ENCODE measurements at places on chromosomes 6 and 20.

DNA sequence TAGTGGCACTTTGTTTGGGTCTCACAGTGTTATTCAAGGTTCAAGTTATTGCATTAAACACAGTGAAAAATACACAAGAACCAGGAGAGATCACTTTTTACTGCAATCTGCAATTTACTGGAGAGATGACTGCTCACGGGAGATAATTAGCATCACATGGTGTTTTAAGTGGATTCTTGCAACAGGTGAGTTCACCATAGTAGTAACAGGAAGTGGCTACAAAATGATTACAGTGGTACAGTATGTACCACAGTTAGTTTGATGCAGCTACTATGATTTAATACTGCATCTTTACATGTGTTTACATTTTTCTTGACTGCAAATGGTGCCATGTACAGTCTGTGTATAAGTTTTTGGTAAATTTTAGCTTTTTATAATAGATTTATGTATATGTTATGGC lies 96.5 kb upstream of the SCP2D1 start:
- no peak for DNase-seq

- peak; percentile 49 for DNase-seq
These were observed 396.5 kb downstream of the RNGTT start for GRCh38 chr6:88566746-88567534.

DNA sequence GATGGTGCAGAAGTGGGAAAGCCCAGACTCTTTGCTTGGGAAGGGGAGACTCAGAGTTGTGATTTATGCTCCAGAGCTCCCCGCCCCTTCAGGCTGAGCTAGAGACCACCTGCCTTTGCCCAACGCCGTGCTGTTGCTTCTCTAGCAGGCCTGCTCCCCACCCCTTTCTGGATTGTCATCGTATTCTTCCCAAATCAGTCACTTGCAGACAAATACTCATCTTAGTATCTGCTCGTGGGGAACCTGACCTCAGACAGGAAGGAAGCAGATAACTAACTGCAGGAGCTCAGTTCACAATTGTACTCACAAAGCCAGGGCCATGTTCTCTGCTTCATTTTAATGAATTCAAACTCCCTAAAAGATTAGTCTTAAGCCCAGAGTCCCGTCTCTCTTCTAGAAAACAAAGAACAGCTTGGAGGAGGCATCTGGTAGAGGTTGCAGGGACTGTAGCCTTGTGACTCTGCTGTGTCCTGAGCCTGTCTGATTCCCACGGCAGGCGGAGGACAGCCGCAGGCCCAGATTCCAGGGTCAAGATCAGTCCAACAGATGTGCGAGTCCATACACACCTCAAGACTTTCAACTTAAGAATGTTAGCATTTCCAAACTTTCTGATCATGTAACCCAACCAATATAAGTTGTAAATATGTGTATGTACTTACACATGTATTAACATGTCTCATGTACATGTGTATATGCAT lies 57.2 kb upstream of the GGTLC1 start:
- no peak for DNase-seq

GRCh38 chr6:1636971-1637871 lies 27.5 kb downstream of the FOXC1 start:
- no peak for DNase-seq

- no peak for DNase-seq
These were observed 593.9 kb upstream of the BTBD3 start for GRCh38 chr20:11323816-11324215.

GRCh38 chr6:73830119-73830518 lies 134.1 kb downstream of the CD109 start:
- no peak for DNase-seq

GRCh38 chr20:22575087-22575721 lies 9.2 kb downstream of the FOXA2 start:
- DNase-seq = no peak

GRCh38 chr20:52943185-52943841 lies 28.8 kb upstream of the TSHZ2 start:
- DNase-seq = no peak

DNA sequence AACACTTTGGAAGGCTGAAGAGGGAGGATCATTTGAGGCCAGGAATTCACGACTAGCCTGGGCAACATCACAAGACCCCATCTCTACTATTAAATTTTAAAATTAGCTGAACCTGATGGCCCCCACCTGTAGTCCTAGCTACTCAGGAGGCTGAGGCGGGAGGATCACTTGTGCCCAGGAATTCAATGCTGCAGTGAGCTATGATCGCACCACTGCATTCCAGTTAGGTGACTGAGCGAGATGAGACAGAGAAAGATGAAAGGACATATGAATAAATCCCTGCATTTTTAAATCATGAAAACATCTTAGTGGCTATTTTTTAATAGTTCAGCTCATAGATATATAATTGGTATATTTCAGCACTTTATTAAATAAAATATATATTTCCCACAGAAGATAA lies 93.8 kb downstream of the GPR63 start:
- DNase-seq = no peak

GRCh38 chr20:37711994-37712964 lies 18.4 kb downstream of the CTNNBL1 start:
- peak; percentile 75 for DNase-seq

DNA sequence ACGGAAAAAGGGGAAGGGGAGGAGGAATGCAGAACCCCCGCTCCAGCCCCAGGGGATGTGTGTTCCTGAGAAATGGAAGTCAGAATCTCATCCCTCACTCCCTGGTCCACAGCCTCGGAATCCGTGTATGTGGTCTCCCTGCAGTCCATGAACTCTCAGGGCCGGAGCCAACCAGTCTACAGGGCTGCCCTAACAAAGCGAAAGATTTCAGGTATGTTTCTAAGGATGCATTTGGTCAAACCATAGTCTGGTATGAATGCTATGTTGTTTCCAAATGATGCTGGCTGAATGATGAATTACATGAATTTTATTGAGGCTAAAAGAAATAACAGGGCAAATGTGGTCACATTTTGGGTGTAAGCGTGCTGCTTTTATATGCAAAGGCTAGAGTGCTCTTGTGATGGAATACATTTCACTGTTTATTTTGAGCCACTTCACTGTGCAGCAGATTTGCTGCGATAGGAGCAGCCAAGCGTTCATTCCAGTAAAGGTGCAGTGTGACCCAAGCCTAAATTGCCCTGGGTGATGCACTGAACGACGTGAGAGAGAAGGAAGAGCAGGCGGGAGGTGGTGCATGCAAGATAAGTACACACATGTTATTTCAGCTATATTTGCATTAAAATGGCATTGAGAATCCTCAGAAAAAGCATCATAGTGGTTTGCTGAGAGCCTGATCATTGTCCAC lies 52.4 kb downstream of the FNDC1 start:
- DNase-seq = no peak

GRCh38 chr6:100464903-100465700 lies at the start of gene SIM1:
Gene SIM1, minus strand, starts transcription at chr6:100464921. Its CDS starts 1,453 bp downstream, at chr6:100463468.
- DNase-seq = peak; percentile 92

DNA sequence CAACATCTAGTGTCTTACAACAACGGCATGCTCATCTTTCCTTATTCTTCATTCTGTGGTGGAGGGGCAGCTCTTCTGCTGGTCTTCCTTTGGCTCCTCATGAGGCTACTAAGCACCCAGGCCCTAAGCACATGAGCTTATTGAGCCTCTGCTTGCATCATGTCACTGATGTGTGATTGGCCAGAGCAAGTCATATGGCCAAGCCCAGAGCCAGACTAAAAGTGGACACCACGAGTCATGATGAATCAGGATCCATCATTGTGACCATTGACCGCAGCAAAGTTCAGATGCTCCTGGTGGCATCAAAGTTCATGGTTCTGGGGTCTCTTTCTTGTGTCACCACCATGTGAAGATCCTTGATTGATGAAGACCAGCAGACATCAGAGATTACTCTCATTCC lies 192.0 kb upstream of the FOXA2 start:
- no peak for DNase-seq

DNA sequence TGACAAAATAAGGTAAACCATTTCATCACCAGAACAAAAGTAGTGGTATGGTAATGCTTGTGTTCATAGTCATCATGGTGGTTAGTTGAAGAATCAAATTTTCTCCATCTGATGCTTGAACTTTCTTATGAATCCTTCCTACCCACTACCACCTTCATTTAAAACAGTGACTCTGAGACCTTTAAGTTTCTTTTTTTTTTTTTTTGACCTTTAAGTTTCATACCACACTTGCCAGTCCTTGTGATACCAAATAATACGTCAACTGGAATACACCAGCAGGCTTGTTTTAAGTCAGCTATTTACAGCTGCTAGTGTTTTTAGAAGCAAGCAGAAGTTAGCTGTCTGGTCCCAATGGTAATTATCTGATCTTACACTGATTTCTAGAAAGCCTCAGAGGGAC lies 413.4 kb upstream of the SOX4 start:
- no peak for DNase-seq

DNA sequence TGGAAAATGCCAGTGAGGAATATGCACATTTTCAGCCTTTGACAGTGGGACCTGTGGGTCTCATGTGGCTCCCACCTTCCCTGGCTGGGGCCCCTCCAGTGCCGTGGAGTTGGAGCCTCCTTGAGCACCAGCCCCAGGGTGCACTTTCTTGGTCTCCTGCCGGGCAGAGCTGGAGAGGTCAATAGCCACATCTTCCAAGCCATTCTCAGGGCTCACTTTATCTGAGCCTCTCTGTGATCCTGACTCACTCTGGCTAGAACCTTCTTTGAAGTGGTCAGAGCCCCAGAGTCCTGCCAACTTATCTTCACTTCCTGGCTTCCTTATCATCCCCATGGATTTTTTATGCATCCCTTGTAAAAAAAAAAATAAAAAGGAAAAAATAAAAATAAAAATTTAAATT lies 5.7 kb downstream of the VSX1 start:
- no peak for DNase-seq

GRCh38 chr20:38760978-38761377 lies 12.7 kb downstream of the ACTR5 start:
- DNase-seq = no peak

DNA sequence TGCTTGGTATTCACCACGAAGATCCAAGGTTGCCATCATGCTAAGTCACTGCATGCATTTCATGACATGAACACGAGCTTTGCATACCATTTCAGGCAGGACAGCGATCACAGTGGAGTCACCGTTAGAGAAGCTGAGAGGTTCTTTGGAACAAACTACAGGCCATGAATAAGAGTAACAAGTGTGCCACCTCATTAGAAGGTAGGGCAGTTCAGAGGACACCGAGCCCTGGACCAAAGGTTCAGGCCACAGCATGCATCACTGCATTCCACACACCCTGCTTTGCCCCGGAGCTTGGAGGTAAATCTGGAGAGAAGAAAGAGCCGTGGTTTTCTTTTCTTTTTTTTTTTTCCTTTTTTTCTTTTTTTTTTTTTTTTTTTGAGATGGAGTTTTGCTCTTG lies 66.9 kb upstream of the CDH4 start:
- DNase-seq = no peak

DNA sequence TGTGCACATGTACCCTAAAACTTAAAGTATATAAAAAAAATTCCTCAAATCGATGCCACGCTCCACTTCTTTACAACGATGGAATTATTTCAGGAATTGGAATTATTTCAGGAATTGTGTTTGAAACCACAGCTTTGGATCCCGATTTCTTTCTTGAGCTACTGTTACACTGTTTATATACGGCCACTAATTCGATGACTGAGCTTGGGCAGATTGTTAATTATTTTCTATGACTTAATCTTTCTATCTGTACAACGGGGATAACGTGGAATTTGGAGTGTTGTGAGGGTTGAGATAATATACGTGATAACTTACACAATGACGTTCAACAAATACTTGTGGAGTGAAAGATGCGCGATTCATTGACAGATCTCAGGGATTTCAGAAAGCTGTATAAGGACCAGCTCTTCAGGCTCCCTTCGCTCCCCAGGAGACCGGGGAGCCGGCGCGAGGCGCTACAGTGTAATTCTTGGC lies 171.3 kb downstream of the SLC16A10 start:
- no peak for DNase-seq

- DNase-seq = no peak
These were observed 1.9 kb upstream of the MYLK4 start for GRCh38 chr6:2752477-2753109.

- no peak for DNase-seq
These were observed 813.3 kb downstream of the HACE1 start for GRCh38 chr6:104046426-104046825.

GRCh38 chr6:12621754-12622153 lies 94.8 kb upstream of the PHACTR1 start:
- DNase-seq = no peak

DNA sequence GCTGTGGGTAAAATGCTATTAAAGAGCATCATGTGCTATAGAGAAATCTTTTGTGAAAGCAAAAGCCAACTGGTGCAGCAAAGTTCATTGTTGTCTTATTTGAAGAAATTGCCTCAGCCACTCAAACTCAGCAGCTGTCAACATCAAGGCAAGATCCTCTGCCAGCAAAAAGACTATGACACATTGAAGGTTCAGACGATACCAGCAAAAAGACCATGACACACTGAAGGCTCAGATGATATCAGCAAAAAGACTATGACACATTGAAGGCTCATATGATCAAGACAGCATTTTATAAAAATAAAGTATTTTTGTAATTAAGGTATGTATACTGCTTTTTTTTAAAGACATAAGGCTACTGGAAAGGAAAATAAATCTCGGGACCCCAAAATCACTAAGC lies 118.4 kb upstream of the RUNX2 start:
- no peak for DNase-seq

DNA sequence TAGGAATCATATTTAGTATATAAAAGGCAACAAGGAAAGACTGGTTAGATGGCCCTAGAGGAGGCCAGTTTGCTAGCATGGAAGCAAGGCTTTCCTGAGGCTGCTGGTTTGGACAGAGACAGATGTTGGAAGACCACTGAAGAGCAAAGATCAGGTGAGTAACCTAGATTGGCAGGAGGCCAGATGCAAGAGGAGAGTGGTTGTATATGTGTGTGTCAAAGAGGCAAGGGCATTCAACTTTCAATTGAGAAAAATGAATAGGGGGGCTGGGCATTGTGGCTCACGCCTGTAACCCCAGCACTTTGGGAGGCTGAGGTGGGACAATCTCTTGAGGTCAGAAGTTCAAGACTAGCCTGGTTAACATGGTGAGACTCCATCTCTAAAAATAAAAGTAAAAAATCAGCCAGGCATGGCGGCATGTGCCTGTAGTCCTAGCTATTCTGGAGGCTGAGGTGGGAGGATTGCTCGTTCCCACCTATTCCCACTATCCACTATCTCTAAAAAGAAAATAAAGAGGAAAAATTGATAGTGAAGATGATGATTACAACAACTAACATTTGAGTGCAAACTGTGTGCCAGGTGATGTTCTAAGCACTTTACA lies 79.8 kb downstream of the PRDM1 start:
- DNase-seq = no peak

All from SK-N-SH (cell line).